CD4-positive, alpha-beta memory T cell (primary cell): ENCODE measurements at places on chromosomes 6 and 20. TPM values are rescaled to one million over a fixed set of nuclear protein-coding genes. Genes with fewer than 3 reads are reported as not detected.

- H3K27ac ChIP-seq = no peak overlapping the region
- H3K4me1 ChIP-seq = peaks cover 16% of the 10 kb centered on the region
- no peak overlapping the region for H3K4me3 ChIP-seq
- peak; percentile 81 for DNase-seq
- no peaks in the 10 kb centered on the region for H3K27me3 ChIP-seq
Observed at GRCh38 chr6:31087494-31088089, 24.8 kb downstream of the C6orf15 start.

- peaks cover 12% of the 10 kb centered on the region for H3K4me1 ChIP-seq
- H3K36me3 ChIP-seq = no peaks in the 10 kb centered on the region
- H3K27ac ChIP-seq = no peak overlapping the region
- H3K4me3 ChIP-seq = no peak overlapping the region
Observed at GRCh38 chr6:3742076-3742425, 9.5 kb downstream of the PXDC1 start.

- no peak for DNase-seq
- H3K27me3 ChIP-seq = no peaks in the 10 kb centered on the region
- no peaks in the 10 kb centered on the region for H3K4me1 ChIP-seq
- H3K27ac ChIP-seq = no peak overlapping the region
- H3K4me3 ChIP-seq = no peak overlapping the region
- no peaks in the 10 kb centered on the region for H3K36me3 ChIP-seq
Observed at GRCh38 chr6:148799647-148800046, 52.8 kb downstream of the UST start.

- no peak overlapping the region for H3K4me3 ChIP-seq
- no peaks in the 10 kb centered on the region for H3K27me3 ChIP-seq
- no peaks in the 10 kb centered on the region for H3K36me3 ChIP-seq
- DNase-seq = no peak
- H3K27ac ChIP-seq = no peak overlapping the region
Observed at GRCh38 chr6:142420802-142421201, 119.0 kb downstream of the ADGRG6 start.

DNA sequence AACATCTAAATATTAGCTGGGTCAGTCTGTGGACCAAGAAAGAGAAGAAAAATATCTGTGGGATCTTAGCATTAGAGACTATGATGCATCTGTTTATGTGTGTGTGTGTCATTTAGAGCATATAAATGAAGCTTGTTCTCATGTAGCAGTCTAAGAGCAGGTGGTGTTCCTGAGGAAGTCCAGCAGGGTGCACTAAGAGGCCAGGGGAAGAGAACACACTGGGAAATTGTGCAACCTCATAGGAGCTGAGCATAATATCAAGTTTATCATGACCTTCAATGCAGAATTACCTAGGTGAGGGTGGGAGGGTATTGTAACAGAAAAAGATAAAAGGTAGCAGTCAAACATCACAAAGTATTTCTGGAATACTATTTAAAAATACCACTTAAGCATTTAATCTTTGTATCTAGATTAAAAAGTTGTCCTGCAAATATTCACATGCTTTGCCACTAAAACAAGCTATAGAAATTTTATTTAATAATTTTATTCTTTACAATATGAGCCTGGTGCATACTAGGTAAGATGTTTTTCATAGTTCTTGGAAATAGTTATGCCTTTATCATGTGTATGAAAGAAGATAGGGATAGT lies 80.5 kb downstream of the SMPDL3A start:
- H3K27me3 ChIP-seq = no peaks in the 10 kb centered on the region
- H3K36me3 ChIP-seq = no peaks in the 10 kb centered on the region
- no peaks in the 10 kb centered on the region for H3K4me1 ChIP-seq
- H3K4me3 ChIP-seq = no peak overlapping the region
- no peak overlapping the region for H3K27ac ChIP-seq
- DNase-seq = no peak

GRCh38 chr6:167272696-167273379 lies 18.3 kb upstream of the UNC93A start:
- H3K27ac ChIP-seq = no peak overlapping the region
- DNase-seq = no peak
- H3K36me3 ChIP-seq = no peaks in the 10 kb centered on the region

DNA sequence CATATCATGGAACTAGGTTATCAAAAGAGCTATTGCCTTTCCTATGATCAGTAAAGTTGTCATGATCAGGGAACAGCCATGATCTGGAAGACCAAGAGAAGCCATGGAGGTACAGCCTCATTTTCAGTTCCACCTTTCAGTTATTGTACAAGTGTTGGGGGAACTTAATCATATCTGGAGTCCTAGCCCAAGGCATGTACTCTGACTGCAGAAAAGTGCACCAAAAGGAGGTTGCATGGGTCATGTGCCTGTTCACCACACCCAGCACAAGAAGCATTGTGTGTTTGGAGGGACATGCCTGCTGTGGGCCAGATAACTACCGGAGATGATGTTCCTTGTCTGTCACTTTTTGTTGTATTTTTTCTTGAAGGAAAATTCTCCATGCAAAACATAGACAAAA lies 185.8 kb upstream of the MAN1A1 start:
- H3K4me3 ChIP-seq = no peak overlapping the region
- H3K36me3 ChIP-seq = no peaks in the 10 kb centered on the region
- H3K27ac ChIP-seq = no peak overlapping the region
- DNase-seq = no peak
- no peaks in the 10 kb centered on the region for H3K27me3 ChIP-seq

DNA sequence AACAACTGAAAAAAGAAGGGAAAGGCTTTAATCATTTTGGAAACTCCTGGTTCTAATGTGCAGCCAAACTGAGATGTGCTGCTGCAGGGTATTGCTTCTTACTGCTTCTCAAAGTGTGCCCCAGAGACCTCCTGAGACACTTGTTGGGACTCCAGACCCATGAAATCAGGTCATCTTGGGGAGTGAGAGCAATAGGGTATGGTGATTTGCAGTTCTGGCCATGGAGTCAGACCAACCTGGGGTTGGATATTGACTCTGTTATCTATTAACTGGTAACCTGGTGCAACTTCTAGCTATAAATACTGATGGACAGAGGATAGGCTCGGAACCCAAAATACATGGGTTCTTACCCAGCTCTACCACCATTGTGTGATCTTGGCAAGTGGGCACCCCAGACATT lies 3.8 kb downstream of the TSPO2 start:
- H3K27me3 ChIP-seq = no peaks in the 10 kb centered on the region
- no peak for DNase-seq
- no peaks in the 10 kb centered on the region for H3K4me1 ChIP-seq
- no peaks in the 10 kb centered on the region for H3K36me3 ChIP-seq

DNA sequence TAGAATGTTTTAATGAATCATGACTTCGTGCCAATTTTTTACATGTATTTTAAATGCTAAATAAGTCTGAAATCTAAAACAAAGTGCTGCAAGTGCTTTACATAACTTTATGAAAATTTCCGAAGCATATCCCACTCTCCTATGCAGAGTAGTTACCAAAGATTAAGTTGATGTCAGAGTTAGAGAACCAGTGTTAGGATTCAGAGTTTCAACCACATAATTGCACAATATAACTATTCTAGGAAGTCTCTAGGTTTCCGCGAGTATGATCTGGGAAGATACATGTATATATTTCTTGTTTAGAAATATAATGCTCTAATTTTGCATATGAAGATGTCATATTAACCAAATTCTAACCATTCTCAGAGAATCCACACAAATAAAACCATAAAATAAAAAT lies 74.8 kb downstream of the ASCC3 start:
- DNase-seq = no peak
- no peaks in the 10 kb centered on the region for H3K27me3 ChIP-seq
- H3K36me3 ChIP-seq = peaks cover 7% of the 10 kb centered on the region
- no peaks in the 10 kb centered on the region for H3K4me1 ChIP-seq

GRCh38 chr6:2245103-2245876 lies at the start of gene GMDS:
Gene GMDS, minus strand, starts transcription at chr6:2245605.
- peak; percentile 83 for DNase-seq
- H3K36me3 ChIP-seq = no peaks in the 10 kb centered on the region
- H3K27ac ChIP-seq = peak within 1 kb of the TSS; percentile 91
- no peaks in the 10 kb centered on the region for H3K27me3 ChIP-seq
- peaks cover 22% of the 10 kb centered on the region for H3K4me1 ChIP-seq

DNA sequence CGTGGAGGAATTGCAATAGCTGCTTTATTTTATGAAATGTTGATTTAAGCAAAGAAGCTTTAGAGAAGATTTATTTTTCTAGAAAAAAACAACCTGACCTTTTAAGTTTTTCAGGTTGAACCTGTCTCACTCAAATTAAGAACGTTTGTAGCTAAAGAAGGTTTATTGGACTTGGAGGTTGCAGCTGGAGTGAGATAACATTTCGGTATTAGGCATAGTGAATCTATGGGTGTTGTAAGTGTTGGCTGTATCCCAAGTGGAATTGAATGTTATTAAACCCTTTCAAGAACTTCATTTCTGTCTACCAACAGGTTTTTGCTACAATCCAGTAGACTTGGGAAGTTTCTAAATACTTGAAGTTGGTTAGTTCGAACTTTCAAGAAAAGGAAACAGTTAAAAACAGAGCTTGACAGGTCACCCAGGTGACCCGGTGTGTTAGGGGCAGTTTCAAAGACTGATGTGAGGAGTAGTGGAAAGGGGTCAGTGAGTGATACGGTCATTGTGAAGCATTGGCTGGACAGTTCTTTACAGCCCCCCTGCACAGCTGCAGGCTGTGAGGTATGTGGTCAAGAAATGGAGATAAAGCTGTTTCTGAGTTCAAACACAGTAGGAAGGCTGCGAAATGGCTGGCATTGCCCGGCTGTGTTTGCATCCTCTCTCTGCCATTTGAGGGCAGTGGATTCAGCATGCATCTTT lies 2.4 kb upstream of the TBCC start:
- DNase-seq = no peak
- H3K27me3 ChIP-seq = no peaks in the 10 kb centered on the region
- peak overlapping the region; percentile 76 for H3K27ac ChIP-seq

DNA sequence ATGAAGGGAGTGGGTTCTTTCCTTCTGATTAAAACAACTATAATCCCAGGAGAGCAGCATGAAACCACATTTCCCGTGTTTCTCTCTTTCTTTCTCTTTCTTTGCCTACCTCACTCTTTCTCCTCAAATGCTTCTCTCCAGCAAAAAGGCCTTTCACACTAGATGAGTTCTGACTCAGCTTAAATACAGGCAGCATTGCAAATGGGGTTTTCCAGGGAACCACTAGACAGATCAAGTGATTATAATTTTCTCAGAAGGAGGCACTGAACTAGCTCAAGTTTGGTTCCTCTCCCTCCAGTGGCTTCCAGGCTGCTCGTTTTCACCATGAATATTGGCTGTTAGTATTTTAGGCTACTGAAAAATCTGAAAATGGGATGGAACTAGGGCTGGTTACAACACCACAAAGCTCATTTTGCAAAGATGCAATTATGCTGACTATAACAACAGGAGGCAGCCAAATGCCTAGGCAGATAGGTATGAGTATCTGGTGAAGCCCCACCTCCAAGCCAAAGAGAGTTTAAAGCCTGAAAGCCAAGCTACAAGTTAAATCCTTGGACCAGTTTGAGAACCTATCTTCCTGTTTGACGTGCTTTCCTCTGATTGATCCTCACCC lies 260.0 kb downstream of the MMUT start:
- H3K4me3 ChIP-seq = no peak overlapping the region
- H3K4me1 ChIP-seq = no peaks in the 10 kb centered on the region
- H3K27ac ChIP-seq = no peak overlapping the region
- DNase-seq = no peak
- H3K36me3 ChIP-seq = no peaks in the 10 kb centered on the region

DNA sequence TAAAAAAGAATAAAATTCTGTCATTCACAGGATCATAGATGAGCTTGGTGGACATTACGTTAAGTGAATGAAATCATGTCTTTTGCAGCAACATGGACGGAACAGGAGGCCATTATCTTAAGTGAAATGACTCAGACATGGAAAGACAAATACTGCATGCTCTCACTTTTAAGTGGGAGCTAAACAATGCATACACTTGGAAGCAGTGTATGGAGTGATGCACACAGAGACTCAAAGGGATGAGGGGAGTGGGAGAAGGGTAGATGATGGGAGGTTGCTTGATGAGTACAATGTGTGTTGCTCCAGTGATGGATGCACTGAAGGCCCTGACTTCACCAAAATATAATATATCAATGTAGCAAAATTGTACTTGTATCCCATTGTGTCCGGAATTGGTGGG lies 293.4 kb downstream of the CD109 start:
- no peaks in the 10 kb centered on the region for H3K4me1 ChIP-seq
- no peak for DNase-seq
- no peak overlapping the region for H3K27ac ChIP-seq
- H3K27me3 ChIP-seq = no peaks in the 10 kb centered on the region
- no peaks in the 10 kb centered on the region for H3K36me3 ChIP-seq

DNA sequence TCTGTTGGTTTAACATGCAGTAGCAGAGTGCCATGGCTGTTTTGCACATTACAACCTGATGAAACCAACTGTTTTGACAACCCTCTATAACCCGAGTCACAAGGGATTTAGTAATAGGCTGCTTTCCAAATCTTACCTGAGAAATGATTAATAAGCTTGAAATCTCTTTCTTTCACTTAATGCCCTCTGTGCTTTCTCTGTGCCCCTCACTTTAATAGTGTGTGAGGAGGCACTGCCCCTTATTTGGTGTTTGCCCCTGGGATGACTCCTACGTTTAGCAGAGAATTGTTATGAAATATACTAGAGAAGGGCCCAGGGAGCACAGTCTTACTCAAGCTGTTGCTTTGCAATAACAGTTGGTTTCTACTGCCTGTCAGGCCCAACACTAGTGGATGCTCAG lies 31.0 kb upstream of the PTCHD4 start:
- no peaks in the 10 kb centered on the region for H3K27me3 ChIP-seq
- no peaks in the 10 kb centered on the region for H3K4me1 ChIP-seq
- H3K27ac ChIP-seq = no peak overlapping the region
- no peaks in the 10 kb centered on the region for H3K36me3 ChIP-seq

DNA sequence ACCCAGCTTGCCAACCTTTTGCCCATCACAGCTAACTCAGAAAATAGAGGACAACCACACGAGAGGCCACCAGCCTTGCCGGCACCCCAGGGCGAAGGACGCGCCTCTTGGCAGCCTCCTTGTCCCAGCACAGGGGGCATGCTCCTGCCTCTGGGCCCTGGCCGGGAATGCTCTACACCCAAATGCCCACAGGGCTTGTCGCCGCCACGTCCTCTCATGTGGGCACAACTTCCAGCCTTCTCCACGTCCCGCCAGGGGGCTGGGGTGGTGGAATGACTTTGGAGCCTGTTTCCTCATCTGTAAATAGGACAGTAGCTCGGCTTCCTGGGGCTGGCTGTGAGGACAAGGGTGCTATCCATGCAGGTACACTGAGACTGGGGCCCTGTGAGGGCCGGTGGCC lies 152.4 kb upstream of the MLN start:
- no peaks in the 10 kb centered on the region for H3K27me3 ChIP-seq
- no peak for DNase-seq

DNA sequence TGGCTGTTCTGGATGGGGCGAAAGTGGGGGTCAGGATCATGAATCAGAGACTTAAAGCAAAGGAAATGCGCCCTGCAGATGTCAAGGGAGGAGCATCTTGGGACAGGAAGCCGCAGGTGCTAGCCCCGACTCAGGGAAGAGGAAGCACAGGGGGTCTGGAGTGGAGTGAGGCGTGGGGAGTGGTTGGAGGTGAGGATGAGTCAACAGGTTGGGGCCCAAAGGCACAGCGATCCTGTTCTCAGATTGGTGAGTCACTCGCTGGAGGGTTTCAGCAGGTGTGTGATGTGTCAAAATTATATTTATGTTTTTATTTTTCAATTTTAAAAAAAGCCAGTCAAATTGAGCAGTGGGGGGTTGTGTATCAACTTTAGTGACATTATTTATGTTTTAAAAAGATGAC lies 19.0 kb downstream of the PACSIN1 start:
- H3K27me3 ChIP-seq = no peaks in the 10 kb centered on the region
- no peak overlapping the region for H3K4me3 ChIP-seq
- peak; percentile 8 for DNase-seq
- no peaks in the 10 kb centered on the region for H3K36me3 ChIP-seq
- peaks cover 34% of the 10 kb centered on the region for H3K4me1 ChIP-seq

Gene TRIM10
- not detected for total RNA-seq

Gene KIAA1755
- total RNA-seq = not detected

Gene PLCB4
- not detected for total RNA-seq

Gene SPDEF
- not detected for total RNA-seq

Gene PRR18
- not detected for total RNA-seq
